ENCODE measurements at places on chromosomes 11 and 22.

DNA sequence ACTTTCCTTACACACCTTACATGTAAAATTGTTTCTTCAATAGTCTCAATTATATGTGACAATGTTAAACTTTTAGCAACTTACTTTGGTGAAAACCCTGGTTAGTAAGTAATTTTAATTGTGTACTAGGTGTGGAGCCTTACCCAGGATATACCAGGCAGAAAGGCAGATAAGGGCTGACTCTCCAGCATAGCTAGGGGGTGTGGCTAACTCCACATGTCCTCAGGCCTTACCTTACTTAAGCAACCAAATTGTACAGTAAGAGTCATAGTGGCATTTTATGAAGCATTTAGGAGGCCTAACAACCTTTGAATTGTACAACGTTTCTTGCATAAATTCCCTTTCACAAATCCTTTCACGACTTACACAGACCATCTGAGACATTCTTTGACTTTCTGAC lies 118.2 kb upstream of the OR9Q1 start:
- DNase-seq = no peak

DNA sequence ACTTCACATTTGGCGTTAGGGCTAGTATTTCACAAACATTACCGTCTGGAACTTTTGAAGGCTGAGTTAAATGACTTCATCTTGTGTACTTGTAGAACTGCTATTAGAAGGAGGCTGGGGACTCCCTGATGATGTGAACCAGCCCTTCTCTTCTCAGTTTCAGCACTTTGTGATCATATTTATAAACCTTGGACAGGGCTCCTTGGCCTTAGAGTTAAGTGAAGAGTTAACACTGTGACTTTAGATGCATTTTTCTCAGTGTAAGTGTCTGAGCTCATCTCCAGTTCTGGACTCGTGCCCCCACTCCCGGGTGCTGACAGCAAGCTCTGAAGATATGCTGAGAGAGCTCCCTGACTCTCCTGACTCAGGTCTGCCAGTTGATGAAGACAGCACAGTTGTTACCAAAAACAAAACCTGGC lies 8.4 kb downstream of the MIAT start:
- DNase-seq = no peak

- no peak for DNase-seq
These were observed at the start of gene TSGA10IP for GRCh38 chr11:65945430-65945911. Gene TSGA10IP (plus strand): TSS chr11:65945480. CDS start chr11:65945676, 196 bp downstream.

- DNase-seq = no peak
These were observed 205.1 kb upstream of the CADM1 start for GRCh38 chr11:115709297-115709696.

DNA sequence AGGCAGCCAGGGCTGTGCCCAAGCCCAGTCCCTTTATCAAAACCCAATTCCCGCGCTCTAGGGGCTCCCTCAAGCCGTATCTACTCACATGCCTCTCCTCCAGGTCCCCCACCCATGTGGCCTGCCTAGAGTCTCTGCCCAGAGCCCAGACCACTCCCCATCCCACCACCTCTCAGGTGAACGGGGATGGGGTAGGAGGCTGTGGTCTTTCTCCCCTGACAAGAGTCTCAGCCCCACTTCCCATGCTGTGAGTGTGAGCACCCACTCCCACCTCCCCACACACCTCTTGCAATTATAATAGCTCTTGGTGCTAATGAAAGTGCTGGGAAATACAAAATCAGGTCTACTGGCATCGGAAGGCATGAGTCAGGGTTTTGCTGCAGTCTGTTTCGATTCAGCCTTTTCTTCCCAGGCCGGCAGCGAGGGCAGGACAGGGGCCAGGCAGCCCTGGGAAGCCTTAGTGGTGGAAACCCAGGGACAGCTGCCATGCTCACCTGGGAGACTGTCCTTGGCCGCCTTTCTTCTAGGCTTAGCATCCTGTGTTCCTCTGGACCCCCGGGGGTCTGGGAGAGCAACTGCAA lies 16.7 kb upstream of the TMPRSS4 start:
- DNase-seq = no peak

DNA sequence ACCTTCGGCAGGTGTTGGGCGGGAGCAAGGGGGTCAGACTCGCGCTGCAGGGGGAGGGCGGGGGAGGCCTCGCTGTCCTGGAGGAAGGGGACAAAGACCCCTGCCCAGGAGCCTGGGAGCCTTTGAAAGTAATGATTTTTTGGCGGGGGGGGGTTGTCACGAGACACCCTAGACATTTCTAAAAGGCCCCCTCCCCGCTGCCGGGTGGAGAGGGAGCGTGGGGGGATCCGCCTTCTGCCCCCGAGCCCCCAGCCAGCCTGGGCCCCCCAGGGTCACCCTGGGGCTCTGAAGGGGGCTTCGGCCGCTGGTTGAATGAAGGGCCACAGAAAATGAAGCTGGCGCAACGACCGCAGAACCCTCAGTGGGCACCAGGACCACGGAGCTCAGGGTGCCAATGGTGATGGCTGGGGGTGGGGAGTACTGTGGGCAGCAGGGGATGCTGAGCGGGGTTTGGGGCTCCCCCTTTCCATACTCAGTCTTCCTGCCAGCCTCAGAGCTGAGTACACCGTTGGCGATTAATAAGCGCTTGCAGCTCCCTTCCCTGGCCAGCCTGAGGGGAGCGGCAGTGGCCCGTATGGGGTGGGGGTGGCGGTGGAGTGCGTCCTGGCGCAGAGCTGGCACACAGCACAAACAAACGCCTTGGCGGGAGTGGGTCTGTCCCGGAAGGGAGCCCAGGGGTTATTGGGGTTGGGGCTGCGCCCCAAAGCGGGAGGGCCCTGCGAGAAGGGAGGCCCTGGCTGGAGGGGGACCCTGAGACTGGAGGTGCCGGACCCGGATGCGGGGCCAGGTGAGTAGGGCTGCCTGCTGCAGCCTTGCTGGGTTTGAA lies 1.2 kb upstream of the DUSP8 start:
- DNase-seq = no peak

GRCh38 chr22:40434106-40434505 lies 63.7 kb downstream of the SGSM3 start:
- no peak for DNase-seq

DNA sequence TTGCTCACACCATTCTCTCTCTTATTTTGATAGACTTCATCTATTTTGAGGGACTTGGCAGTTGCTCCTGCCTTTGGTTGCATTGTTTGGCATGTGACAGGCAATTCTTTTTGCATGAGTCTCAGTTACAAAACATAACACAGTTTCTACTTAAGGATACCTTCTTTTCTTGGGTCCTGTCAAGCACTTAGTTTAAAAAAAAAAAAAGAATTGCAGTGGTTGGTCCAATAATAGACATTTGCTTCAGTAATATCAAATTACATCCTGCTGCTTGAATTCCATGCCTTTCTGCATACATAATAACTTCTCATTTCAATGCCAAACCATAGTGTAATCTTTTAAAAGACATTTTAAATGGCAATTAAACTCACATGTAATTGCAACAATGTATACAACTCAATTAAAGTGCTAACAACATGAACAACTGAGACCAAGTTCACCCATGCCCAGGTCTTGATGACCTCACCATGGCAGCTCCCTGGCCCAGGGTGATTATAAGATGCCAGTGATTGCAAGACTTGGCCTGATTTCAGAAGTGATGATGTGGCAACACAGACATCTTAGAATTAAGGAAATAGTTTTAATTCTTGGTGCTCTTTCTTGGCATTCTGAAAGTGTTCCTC lies 32.2 kb upstream of the PLET1 start:
- DNase-seq = peak; percentile 87

GRCh38 chr22:37619991-37620390 lies 11.4 kb downstream of the GGA1 start:
- no peak for DNase-seq

GRCh38 chr11:31847761-31848160 lies 36.6 kb upstream of the PAX6 start:
- DNase-seq = no peak

Measured in HS-27A (cell line).